ENCODE measurements at places on chromosomes 3 and 15. TPM values are rescaled to one million over a fixed set of nuclear protein-coding genes. Genes with fewer than 3 reads are reported as not detected.
A peak's percentile ranks its signal among the peaks of the same experiment; 100 is the strongest.

The WDR82 gene
- total RNA-seq: 61.9 TPM

The SCAMP5 gene
- total RNA-seq: 2.6 TPM

The ATP13A5 gene
- 2.0 TPM for total RNA-seq

The TMEM266 gene
- total RNA-seq: 2.5 TPM

The DAZL gene
- total RNA-seq: not detected

The PLA2G4E gene
- 1.5 TPM for total RNA-seq

DNA sequence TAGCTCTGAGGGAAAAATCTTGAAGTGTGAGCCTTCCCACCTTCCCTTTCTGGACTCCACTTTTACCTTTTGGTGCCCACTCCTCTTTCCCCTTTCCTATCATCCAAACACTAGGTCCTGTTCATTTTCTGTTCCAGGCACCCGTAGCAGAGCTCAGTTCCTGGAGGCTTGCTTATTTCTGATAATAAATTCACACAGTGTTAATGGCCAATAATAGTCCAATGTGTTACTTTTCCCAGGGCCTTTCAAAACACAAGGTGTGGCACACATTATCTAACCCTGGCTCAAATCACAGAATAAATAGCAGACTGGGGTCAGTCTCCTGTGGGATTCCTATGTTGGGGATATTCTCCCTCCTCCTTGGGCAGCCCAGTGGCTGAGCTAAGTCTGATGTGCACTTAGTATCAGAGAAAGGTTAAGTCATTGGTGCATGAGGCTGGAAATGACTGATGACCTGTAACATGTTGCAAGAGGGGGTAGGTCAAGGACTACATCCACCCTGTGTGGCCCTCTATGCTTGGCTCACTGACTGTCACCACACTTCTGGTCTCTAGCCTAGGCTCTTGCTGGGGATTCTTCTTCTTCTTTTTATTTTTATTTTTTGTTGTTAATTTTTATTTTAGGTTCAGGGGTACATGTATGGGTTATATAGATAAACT is 43.7 kb upstream of the ROPN1 start:
- no peaks in the 10 kb centered on the region for H3K36me3 ChIP-seq
- H3K4me3 ChIP-seq: no peak overlapping the region
- no peak overlapping the region for H3K27ac ChIP-seq
- H3K4me1 ChIP-seq: peaks cover 9% of the 10 kb centered on the region
- no peak for DNase-seq
- peaks cover 14% of the 10 kb centered on the region for H3K27me3 ChIP-seq

DNA sequence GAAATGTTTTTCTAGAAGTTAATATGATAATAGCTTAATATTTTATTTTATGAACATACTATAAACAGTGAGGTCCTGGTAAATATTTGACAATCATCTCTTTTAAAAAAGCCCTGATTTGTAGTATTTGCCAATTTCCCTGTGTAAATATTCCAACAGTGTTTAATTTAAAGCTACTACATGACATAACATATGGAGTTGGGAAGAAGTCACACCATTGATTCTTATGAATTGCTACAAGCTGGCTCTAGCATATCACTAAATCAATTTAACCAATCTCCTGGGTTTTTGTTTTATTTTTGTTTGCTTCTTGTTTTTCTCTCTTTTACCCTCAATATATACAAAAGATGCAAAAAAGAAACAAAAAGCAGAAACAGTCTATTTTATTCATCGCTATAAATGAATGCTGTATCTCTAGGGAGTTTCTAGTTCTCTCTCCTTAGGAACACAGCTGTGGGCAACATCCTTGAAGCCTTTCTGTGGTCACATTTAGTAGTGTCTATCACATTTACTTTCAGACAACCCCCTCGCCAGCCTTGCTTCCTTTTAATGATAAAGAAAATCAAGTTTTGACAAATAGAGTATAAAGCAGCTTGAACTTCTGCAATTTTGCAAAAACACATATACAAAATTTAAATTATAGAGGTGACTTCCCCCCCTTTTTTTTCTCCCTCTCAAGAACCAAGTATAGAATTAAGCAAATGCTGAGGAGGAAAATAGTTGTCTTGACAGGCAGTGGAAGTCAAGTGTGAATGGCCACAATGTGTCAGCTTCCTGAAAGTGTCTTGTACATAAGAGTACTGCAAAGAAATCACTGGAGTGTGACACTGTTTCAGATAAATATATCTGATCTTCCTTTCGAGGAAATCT is 21.4 kb downstream of the CCR1 start:
- no peaks in the 10 kb centered on the region for H3K27me3 ChIP-seq
- H3K4me1 ChIP-seq: no peaks in the 10 kb centered on the region
- no peaks in the 10 kb centered on the region for H3K36me3 ChIP-seq
- no peak overlapping the region for H3K4me3 ChIP-seq
- DNase-seq: no peak

GRCh38 chr3:16109929-16110328 is 64.6 kb upstream of the GALNT15 start:
- no peak overlapping the region for H3K27ac ChIP-seq
- no peak overlapping the region for H3K4me3 ChIP-seq
- H3K27me3 ChIP-seq: no peaks in the 10 kb centered on the region
- H3K36me3 ChIP-seq: no peaks in the 10 kb centered on the region

DNA sequence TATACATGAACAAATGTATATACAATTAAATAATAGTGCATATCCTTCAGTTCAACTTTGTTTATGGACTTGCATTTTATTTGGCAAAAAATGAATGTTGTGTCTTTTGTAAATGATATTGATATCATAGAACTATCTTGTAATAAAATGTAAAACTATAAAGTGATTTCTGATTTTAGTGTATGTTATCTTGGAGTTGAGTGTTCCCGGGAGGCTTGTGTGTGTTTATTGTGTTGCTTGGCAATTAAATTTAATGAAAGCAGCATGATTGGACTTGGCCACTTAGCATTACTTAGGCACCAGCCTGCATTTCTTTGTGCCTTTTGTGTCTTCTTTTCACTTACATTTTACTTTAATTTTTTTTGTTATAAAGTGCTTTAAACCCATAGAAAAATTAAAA is 10.6 kb downstream of the ARHGEF26 start:
- no peak for DNase-seq
- H3K4me3 ChIP-seq: no peak overlapping the region
- no peaks in the 10 kb centered on the region for H3K36me3 ChIP-seq
- H3K4me1 ChIP-seq: no peaks in the 10 kb centered on the region

- H3K27me3 ChIP-seq: no peaks in the 10 kb centered on the region
- no peaks in the 10 kb centered on the region for H3K4me1 ChIP-seq
- H3K27ac ChIP-seq: no peak overlapping the region
- no peak for DNase-seq
- no peak overlapping the region for H3K4me3 ChIP-seq
- H3K36me3 ChIP-seq: no peaks in the 10 kb centered on the region
Observed at GRCh38 chr3:178203650-178204049, 332.6 kb upstream of the KCNMB2 start.

GRCh38 chr3:159604151-159604581 is 384.5 kb upstream of the IL12A start:
- no peak overlapping the region for H3K4me3 ChIP-seq
- DNase-seq: no peak
- H3K27me3 ChIP-seq: peaks cover 5% of the 10 kb centered on the region
- no peaks in the 10 kb centered on the region for H3K4me1 ChIP-seq

DNA sequence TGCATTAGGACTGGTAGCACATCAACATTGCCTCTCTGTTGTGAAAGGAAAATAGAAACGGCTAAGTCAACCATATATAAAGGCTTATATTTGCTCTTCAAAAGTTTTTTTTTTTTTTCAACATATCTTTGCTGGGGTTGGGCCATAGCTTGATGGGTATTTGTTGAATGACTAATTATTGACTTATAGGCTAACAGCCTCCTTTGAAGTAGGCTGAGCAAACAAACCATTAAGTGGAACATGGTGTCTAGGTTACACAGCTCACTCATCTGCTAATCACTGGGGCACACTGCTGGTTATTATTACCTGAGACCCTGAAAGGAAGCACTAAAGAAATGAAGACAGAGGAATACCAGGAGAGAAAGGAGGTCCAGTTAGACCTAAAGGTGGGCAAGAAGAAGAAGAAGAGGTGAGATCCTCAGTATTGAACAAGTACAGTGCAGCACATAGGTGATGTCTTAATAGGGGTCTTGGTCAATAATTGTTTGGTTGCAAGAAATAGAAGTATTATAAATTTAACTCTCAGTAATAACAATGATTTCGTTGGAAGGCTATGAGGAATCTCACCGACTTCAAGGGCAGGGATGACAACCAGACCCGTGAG is 139.4 kb downstream of the RPLP1 start:
- H3K4me1 ChIP-seq: peaks cover 30% of the 10 kb centered on the region
- no peaks in the 10 kb centered on the region for H3K27me3 ChIP-seq
- no peaks in the 10 kb centered on the region for H3K36me3 ChIP-seq
- no peak overlapping the region for H3K4me3 ChIP-seq
- H3K27ac ChIP-seq: no peak overlapping the region

DNA sequence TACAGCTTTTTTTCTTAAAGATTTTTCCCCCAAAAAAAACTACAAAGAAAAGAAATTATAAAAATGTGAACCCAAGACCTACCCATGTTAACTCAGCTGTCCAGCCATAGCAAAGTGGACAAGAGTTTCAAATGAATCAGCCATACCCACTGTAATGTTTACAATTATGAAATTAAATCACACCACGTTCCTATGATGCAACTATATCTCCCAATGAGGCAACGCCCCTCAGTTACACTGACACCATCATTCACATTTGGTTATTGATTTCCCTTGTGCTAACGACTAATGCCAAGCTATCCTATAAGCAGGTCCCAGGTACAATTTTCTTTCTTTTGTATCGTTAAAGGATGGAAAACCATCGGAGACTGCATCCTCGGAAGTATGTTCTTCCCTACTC is 115.1 kb upstream of the ICE2 start:
- no peaks in the 10 kb centered on the region for H3K4me1 ChIP-seq
- H3K4me3 ChIP-seq: no peak overlapping the region
- H3K36me3 ChIP-seq: no peaks in the 10 kb centered on the region

DNA sequence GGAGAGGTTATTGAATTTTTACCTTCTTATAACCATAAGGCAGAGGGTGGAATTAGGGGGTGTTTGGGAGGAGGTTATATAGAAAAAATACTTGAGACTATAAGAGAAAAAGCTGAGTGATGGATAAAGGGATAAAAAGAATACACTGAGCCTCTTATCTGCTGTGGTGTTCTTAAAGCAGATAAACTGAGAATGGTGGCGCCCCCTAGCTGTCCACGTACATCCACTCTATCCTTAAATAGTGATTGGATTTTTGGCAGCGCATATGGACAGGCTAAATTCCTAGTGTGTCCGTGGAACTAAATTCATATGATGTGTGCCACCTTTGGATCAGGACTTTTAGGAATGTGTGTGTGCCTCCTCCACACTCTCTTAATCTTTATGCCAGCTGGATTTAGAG is 121.1 kb downstream of the OXSM start:
- H3K36me3 ChIP-seq: no peaks in the 10 kb centered on the region
- H3K4me3 ChIP-seq: no peak overlapping the region
- H3K4me1 ChIP-seq: no peaks in the 10 kb centered on the region
- peak; percentile 53 for DNase-seq
- no peak overlapping the region for H3K27ac ChIP-seq
- H3K27me3 ChIP-seq: no peaks in the 10 kb centered on the region

DNA sequence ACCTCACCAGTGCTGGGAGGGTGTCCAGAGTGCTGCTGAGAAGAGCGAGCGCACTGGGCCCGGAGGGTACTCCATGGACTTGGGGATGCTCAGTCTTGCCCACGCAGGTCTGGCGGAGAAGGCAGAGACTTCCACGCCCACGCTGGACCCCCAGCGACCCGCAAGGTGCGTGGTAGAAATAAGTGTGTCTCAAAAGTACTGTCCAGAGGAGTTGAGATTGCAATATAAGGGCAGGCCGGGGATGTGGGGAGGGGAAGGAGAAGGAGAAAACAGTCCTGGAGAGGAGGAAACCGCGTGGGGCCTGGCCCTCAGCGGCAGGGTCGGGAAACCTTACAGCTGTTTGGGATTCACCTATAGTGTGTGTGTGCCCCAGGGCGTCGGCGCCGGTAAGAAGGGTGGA is 38.9 kb downstream of the NR2F2 start:
- DNase-seq: no peak
- H3K36me3 ChIP-seq: no peaks in the 10 kb centered on the region
- H3K4me1 ChIP-seq: no peaks in the 10 kb centered on the region
- peaks cover 42% of the 10 kb centered on the region for H3K27me3 ChIP-seq

DNA sequence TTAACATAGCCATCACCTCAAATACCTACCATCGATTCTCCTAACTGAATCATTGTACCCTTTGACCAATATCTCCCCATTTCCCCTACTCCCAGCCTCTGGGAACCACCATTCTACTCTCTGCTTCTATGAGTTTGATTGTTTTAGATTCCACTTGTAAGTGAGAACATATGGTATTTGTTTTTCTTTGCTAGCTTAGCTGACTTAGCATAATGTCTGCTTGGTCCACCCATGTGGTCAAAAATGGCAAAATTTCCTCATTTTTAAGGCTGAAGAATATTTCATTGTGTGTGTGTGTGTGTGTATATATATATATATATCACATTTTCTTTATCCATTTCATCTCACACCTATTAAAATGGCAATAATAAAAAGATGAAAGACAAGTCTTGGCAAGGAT is 469.3 kb downstream of the FHIT start:
- no peaks in the 10 kb centered on the region for H3K4me1 ChIP-seq
- H3K4me3 ChIP-seq: no peak overlapping the region
- no peaks in the 10 kb centered on the region for H3K36me3 ChIP-seq
- H3K27ac ChIP-seq: no peak overlapping the region

DNA sequence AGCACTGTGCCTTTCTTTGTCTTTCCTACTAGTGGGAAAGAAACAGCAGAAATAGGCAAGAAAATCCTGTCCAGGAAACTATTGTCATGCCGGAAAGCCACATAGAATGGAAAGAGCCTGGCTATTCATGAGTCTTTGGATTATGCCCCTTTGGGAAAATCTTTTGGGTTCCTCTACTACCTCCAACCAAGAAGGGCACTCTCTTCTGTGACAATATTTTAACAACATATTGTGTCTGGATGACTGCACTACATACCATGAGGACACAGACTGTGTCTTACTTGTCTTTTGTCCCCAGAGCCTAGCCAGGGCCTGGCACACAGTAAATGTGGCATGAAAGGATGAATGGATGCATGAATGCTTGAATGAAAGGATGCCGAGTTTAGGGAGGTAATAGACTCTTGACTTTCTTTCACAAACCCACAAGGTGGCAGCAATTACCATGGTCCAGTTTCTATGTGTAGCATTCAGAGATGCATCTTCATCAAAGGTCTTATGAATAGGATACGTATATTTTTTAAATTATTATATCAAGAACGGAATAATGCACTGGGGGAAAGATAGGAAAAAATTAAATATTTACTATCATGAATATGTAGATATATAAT is 30.3 kb downstream of the ARL14 start:
- H3K27ac ChIP-seq: no peak overlapping the region
- no peak overlapping the region for H3K4me3 ChIP-seq
- H3K27me3 ChIP-seq: peaks cover 13% of the 10 kb centered on the region
- no peaks in the 10 kb centered on the region for H3K36me3 ChIP-seq
- H3K4me1 ChIP-seq: peaks cover 4% of the 10 kb centered on the region
- no peak for DNase-seq
